ENCODE measurements at places on chromosomes 5 and 9. TPM values are rescaled to one million over a fixed set of nuclear protein-coding genes. Genes with fewer than 3 reads are reported as not detected.

Gene NME5
- not detected for total RNA-seq

Gene GRXCR2
- not detected for total RNA-seq

Gene SH3PXD2B
- total RNA-seq: 0.11 TPM

Gene BHMT2
- not detected for total RNA-seq

Gene BNIP1
- 17.9 TPM for total RNA-seq

Gene PCDHGB4
- 6.5 TPM for total RNA-seq

Gene C5orf47
- total RNA-seq: not detected

Gene TAF11L10
- total RNA-seq: not detected

Gene NR6A1
- 23.0 TPM for total RNA-seq

Gene SOWAHA
- total RNA-seq: not detected

Gene FAM200C
- 5.1 TPM for total RNA-seq

Gene TSLP
- not detected for total RNA-seq

Gene OMD
- not detected for total RNA-seq

Gene LOX
- not detected for total RNA-seq
